Activated T-cell treated with anti-CD3 and anti-CD28 coated beads, Interleukin-2, amount 50 U/mL, for 72 hours (primary cell): ENCODE measurements at places on chromosomes 12 and 14.

- DNase-seq: no peak
These were observed 131.2 kb downstream of the AKAP6 start for GRCh38 chr14:32460267-32460666.

GRCh38 chr14:101623685-101624444, 62.6 kb downstream of the DIO3 start:
- DNase-seq: no peak

GRCh38 chr12:32454866-32455265, 55.5 kb downstream of the FGD4 start:
- no peak for DNase-seq

DNA sequence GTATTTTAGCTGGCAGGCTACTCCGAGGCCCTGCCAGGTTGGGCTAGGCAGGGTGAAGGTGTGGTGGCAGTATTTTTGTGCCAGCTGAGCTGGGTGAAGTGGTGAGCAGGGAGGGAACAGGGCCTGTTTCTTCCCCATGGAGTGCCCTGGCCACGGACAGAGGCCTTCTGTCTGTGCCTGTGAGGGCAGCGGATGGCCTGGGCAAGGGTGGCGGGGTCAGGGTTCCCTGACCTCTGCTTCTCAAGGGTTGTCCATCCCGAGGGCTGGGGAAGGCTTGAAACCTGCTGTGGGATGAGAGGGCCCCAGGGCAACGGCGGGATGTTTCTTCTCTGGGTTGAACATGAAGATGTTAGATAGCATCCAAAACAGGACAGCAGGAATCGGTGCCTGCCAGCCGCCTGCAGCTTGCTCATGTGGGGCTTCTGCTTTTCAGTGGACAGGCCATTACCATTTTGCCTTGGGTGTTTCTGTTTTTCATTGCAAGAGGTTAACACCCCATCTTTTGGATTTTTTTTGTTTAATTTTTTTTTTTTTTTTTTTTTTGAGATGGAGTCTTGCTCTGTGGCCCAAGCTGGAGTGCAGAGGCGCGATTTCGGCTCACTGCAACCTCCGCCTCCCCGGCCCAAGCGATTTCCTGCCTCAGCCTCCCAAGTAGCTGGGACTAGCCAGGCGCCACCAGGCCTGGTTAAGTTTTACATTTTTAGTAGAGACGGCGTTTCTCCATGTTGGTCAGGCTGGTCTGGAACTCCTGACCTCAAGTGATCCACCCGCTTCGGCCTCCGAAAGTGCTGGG, 3.3 kb downstream of the MTA1 start:
- no peak for DNase-seq

- DNase-seq: no peak
These were observed 11.0 kb upstream of the NCOR2 start for GRCh38 chr12:124578445-124578844.

- no peak for DNase-seq
These were observed 156.0 kb downstream of the DAD1 start for GRCh38 chr14:22433069-22433468.

DNA sequence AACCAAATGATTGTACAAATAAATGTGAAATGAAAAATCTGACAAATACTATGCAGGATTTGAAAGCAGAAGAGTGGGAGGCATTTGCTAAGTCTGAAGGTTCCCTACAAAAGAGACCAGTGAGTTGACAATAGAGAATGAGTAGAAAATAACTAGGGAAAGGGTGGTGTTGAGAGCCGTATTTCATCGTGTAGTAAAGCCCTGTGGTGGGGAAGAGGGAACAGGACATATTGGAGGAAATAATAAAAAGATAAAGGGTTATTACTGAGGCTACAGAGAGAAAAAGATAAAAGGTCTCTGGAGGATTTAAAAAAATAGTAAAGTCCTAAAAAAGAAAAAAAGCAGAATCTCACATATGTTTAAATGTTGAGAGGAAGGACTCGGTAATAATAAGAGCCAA, 268.8 kb downstream of the DUSP6 start:
- DNase-seq: no peak

GRCh38 chr14:95314609-95315008, 5.1 kb downstream of the CLMN start:
- peak; percentile 78 for DNase-seq

GRCh38 chr12:39587225-39587624, 32.4 kb downstream of the ABCD2 start:
- peak; percentile 1 for DNase-seq

- DNase-seq: no peak
These were observed 19.9 kb upstream of the ADAMTS20 start for GRCh38 chr12:43571885-43572284.

GRCh38 chr12:131608740-131609690, 101.9 kb upstream of the SFSWAP start:
- peak; percentile 68 for DNase-seq

GRCh38 chr12:54166567-54167499, 22.0 kb downstream of the SMUG1 start:
- DNase-seq: no peak

DNA sequence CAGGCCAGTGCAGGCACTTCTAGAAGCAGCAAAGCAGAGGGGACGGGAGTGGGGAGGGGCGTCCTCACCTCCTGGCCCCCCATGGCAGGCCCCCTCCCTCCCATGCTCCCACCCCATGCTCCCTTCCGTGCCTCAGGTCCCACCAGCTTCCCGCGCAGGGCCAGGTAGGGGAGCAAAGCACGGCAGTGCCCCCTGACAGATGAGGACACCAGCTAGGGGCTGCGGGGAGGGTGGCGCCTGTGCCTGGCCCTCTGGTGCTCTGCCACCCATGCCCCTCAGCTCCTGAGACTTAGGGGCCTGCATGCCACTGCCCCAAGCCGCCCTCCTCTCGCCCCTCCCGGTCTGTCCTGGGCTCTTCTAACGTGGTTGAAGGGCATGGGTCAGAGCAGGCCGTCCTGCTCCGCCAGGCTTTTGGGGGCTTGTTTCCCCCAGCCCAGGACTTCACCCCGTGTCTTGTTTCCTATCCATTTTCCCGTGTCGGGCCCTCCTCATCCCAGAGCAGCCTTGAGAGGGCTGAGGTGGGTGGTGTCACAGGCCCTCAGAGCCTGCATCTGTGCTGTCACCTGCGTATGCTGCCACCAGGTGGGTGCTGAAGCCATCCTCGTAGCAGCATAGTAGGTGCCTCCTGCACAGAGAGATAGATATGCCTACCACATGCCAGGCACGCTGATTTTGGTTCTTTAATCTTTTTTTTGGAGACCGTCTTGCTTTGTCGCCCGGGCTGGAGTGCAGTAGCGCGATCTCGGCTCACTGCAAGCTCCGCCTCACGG, 10.2 kb downstream of the TRMT61A start:
- no peak for DNase-seq

GRCh38 chr14:78399316-78399889, 229.2 kb downstream of the NRXN3 start:
- peak; percentile 4 for DNase-seq

DNA sequence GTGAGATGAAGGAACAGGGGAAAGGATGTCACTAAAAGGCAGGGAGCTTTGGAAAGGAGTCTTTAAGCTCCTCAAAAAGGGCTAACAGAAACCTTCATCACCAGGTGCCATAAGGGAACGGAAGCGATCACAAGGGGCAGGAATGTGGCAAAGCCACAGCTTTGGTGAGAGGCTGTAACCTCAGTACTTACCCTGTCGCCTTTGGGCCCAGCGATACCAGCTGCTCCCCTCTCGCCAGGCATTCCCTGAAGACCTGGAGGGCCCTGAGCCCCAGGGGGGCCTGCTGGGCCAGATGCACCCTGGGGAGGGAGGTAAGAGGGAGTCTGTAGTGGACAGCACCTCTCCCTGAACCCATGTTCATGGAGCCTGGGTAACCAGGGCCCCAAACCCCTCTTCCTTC, 18.9 kb downstream of the TMEM106C start:
- DNase-seq: no peak

DNA sequence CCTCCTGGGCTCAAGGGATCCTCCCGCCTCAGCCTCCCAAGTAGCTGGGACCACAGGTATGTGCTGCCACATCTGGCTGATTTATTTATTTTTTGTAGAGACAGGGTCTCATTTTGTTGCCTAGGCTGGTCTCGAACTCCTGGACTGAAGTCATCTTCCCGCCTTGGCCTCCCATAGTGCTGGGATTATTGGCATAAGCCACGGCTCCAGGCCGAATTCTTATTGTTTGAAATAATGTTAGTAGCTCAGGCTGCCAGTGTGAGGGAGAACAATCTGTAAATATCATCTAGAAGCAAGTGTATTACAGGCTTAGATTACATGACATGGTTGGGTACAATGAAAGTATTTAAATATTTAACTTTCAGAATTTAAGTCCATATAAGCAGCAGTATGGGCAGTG, 8.2 kb downstream of the ACTR6 start:
- DNase-seq: no peak

DNA sequence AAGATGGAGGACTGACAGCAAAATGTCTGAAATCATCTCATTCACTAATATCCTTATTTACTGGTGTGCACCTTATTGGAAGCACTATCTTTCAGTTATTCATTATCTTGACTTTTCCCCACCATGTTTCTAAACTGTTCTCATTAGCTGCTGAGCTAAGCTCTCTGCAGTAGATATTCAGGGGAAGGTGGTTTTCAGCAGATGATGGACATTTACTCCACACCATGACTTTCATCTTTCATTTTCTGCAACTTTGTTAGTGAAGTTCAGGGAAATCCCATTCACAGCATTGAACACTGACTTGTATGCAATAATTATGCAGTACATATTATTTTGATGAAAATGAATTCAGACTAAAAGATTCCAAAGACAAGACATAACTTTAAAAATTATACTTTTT, 373.6 kb upstream of the FLRT2 start:
- no peak for DNase-seq

DNA sequence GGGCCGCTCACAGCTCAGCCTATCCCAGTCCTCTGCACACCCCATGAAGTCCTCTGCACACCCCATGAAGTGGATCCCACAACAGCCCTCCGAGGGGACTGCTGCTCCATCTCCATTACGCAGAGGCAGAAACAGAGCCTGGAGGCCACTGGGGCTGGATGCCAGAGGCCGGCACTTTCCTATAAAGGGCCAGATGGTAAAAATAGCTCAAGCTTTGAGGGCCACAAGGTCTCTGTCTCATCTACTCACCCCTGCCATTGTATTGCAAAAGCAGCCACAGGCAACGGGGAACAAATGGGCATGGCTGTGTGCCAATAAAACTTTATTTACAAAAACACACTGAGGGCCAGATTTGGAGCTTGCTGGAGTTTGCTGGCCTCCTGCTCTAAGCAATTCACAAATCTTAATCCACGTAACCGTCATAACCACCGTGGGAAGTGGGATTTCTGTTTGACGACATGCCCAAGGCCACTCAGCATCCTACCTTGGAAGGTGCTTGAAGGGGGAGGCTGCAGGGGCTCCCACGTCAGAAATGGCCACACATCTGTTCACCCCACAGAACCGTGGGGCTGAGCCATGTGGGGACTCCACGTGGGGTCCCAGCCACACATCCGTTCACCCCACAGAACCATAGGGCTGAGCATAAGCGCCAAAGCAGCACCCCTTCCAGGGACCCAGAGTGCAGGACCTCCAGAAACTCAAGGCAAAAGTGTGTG, 92.0 kb downstream of the NCOR2 start:
- DNase-seq: no peak

GRCh38 chr12:112584266-112584722, 165.5 kb downstream of the PTPN11 start:
- DNase-seq: no peak
